Liver (tissue), 10 donors: ENCODE measurements at places on chromosomes 16 and 17. TPM values are rescaled to one million over a fixed set of nuclear protein-coding genes. Genes with fewer than 3 reads are reported as not detected.

The HIGD1B gene
- not detected for total RNA-seq

DNA sequence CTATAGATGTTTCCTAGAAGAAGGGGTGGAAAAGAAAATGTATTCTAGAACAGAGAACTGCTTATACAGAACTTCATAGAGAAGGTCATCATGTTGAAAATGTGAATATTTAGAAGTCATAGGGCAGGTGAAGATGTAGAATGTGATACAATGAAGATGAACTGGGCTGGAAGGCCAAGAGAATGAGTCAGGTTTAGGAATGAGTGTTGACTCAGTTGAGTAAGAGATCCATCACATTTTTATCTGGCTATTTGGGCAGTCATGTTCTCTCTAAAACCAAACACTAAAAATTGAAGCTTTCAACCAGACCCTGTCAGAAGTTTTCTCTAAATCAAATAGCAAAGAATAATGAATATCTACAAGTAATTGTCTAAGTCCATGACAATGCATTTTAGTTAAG is 660.5 kb downstream of the KCNJ2 start:
- H3K4me1 ChIP-seq, result no peaks in the 10 kb centered on the region
- no peaks in the 10 kb centered on the region for H3K27me3 ChIP-seq
- no peak for DNase-seq
- H3K27ac ChIP-seq, result no peak overlapping the region

GRCh38 chr17:62741290-62741689 is 66.8 kb downstream of the MARCHF10 start:
- H3K4me1 ChIP-seq, result no peaks in the 10 kb centered on the region
- peaks cover 3% of the 10 kb centered on the region for H3K27me3 ChIP-seq
- no peak overlapping the region for H3K27ac ChIP-seq
- no peak for DNase-seq
- H3K4me3 ChIP-seq, result no peak overlapping the region
- no peaks in the 10 kb centered on the region for H3K36me3 ChIP-seq

GRCh38 chr17:62713086-62713881 is 85.8 kb downstream of the MRC2 start:
- H3K36me3 ChIP-seq, result no peaks in the 10 kb centered on the region
- no peaks in the 10 kb centered on the region for H3K4me1 ChIP-seq
- DNase-seq, result no peak
- no peak overlapping the region for H3K27ac ChIP-seq
